ENCODE measurements at places on chromosomes 5 and 9.

DNA sequence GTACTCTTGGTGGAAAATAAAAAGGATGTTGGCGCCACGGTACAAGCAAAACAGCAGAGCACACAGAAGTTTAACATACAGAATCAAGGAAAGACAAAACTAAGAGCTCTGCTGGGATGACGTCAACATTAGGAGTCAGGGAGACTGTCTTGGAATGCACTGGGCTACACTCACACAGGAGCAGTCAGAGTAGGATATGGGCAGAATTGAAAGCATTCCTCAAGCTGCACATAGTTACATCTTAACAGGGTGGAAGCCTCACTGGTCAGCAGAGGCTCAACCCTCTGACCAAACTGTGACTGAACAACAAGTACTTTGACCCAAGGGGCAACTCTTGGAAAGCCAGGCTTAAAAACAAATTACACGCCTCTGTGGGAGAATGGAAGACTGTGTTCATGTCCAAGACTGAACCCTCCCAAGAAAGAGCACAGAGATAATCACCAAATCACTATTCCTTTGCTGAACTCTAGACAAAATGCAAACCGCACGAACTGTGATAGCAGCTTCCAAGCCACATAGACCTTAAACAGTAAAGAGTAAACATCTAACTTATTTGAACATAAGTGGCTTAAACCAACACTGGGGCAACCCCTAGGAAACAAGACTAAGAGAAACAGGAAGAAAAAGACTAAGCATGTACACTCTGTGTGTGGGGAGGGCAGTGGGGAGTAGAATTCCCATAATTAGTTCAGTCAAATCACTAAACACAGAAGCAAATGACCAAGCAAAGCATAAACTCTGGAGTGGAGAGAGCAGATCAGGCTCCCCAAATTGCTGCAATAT lies 772.7 kb downstream of the PRELID2 start:
- no peaks in the 10 kb centered on the region for H3K27me3 ChIP-seq
- no peaks in the 10 kb centered on the region for H3K4me1 ChIP-seq
- H3K4me3 ChIP-seq, result no peak overlapping the region
- no peaks in the 10 kb centered on the region for H3K36me3 ChIP-seq
- no peak overlapping the region for H3K27ac ChIP-seq

DNA sequence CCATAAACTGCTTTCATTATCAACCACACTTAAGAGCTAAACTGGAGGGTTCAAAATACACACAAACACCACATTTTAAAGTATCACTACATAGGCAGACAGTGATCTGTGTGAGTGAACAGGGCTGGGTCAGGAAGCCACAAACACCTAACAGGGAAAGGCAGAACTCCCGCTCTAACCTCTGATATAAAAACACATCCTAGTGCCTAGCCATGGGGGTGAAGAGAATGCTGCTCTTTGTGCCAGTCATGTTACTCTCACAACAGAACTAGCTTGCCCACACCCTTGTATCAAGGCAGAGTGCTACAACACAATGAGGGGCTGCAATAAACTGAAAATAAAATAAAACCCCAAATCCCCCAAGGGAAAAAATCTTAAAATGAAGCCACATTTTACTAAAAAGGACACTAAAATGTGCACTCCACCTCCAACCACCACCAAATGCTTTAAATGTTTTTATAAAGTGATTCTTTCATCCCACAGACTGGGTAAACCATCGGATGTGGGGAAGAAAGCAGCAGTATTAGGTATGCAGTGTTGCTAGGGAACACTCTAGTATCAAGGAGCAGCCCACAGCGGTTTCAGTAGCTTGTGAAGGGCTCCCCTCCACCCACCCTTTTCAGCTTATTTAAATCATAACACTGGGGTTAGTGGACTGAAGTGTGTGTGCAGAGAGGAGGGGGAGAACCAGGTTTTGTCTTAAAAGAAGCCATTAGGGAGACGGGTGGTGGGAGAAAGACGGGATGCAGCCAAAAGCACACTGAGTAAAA lies 64.5 kb downstream of the TMEM161B start:
- H3K27me3 ChIP-seq, result no peaks in the 10 kb centered on the region
- no peaks in the 10 kb centered on the region for H3K4me1 ChIP-seq
- H3K4me3 ChIP-seq, result no peak overlapping the region
- no peak overlapping the region for H3K27ac ChIP-seq
- H3K36me3 ChIP-seq, result no peaks in the 10 kb centered on the region

- no peak for DNase-seq
- H3K4me3 ChIP-seq, result peak overlapping the region; percentile 59
- no peaks in the 10 kb centered on the region for H3K27me3 ChIP-seq
- peaks cover 3% of the 10 kb centered on the region for H3K4me1 ChIP-seq
- H3K36me3 ChIP-seq, result no peaks in the 10 kb centered on the region
- peak overlapping the region; percentile 64 for H3K27ac ChIP-seq
Measured at GRCh38 chr9:83622433-83622938, 457 bp upstream of the IDNK start.

DNA sequence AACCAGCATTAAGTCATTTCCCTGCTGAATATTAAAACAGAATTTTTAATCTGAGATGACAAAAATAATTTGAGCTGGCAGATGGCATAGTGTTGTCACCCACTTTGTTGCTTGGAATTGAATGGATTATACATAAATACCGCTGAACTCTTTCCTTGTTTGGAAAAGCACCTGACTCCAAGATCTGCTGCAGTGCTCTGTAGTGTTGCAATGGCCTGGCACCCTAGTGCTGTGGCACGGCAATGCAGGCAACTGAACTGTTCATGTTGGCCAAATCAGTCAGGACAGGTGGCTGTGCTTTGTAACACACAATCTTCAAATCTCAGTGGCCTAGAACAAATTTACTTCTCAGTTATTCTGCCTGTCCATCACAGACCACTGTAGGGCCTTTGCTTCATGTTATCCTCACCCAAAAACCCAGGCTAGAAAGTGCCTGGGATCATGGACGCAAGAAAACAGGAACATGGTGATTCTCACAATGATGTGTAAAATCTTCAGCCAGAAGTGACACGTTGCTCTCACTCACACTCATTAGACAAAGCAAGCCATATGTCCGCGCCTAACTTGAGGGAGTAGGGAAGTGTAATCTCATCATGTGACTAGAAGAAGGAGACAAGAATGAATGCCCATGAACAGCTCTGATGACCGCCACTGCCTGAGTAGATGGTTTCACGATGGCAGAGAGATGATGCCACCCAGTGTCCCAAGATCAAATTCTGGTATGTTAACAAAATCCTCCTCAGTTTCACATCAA lies 191.9 kb upstream of the PUM3 start:
- no peak overlapping the region for H3K27ac ChIP-seq
- H3K4me1 ChIP-seq, result no peaks in the 10 kb centered on the region
- H3K27me3 ChIP-seq, result no peaks in the 10 kb centered on the region

GRCh38 chr5:119322312-119322947 lies 33.4 kb upstream of the TNFAIP8 start:
- no peak for DNase-seq
- peaks cover 7% of the 10 kb centered on the region for H3K4me1 ChIP-seq
- no peak overlapping the region for H3K4me3 ChIP-seq

DNA sequence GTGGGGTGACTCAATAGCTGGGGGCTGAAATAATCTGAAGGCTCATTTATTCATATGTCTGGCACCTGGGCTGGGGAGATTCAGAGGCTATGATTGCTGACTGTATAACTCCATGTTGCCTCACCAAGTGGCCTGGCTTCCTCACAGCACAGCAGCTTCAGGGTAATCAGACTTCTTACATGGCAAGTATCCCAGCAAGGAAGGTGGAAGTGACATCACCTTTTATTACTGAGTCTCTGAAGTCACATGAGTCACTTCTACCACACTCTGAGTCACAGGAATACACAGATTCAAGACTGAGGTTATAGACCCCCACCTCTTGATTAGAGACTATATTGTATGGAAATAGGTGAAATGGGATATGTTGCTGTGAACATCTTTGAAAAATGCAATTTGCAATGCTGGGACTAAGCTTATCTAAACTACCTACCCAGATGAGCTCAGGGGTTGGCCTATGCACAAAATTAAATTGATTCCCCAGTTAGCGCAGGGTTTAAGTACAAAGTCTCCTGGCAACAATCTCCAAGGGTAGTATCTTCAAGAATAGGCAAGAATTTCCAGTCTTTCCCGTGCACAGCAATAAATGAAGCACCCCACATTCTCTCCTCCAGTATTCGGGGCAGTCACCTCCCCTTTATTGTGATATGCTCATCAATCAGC lies 553.1 kb downstream of the LRRC70 start:
- no peak overlapping the region for H3K27ac ChIP-seq
- DNase-seq, result peak; percentile 73
- no peaks in the 10 kb centered on the region for H3K4me1 ChIP-seq
- no peaks in the 10 kb centered on the region for H3K27me3 ChIP-seq
- no peaks in the 10 kb centered on the region for H3K36me3 ChIP-seq
- H3K4me3 ChIP-seq, result no peak overlapping the region

DNA sequence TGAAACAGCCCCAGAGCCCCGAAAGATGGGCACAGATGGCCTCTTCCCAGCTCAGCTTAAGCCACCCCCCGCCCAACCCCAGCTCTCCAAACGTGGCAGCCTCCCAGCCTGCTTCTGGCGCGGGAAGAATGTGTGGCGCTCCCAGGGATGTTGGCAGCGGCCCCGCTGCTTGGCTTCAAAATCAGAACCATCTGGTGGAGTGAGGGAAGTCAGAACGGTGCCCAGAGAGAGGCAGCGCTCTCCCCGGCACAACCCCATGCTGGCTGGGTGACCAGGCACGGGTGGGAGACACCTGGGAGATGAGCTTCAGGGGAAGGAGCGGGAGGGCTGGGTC lies 72.7 kb upstream of the ORM1 start:
- no peak overlapping the region for H3K4me3 ChIP-seq
- peaks cover 10% of the 10 kb centered on the region for H3K4me1 ChIP-seq
- no peaks in the 10 kb centered on the region for H3K36me3 ChIP-seq
- DNase-seq, result peak; percentile 86
- no peaks in the 10 kb centered on the region for H3K27me3 ChIP-seq

- peak; percentile 57 for DNase-seq
- no peaks in the 10 kb centered on the region for H3K36me3 ChIP-seq
- no peak overlapping the region for H3K4me3 ChIP-seq
- no peaks in the 10 kb centered on the region for H3K4me1 ChIP-seq
- no peaks in the 10 kb centered on the region for H3K27me3 ChIP-seq
Measured at GRCh38 chr9:81522716-81523551, 166.4 kb downstream of the TLE1 start.

DNA sequence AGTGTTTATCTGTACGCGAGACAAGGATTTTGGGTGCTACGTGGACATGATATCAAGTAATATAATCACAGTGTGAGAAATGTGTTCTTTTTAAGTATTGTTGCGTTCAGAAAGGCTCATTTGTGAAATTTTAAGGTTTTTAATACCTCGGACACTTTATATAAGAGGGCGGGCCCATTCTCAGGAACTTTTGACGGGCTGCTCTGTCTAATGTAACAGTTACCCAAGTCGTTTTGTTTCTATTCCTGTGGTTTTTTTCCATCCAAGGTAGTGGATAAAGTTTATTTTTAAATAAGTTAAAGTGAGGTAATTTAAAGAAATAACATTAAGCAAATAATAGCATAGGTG lies 525 bp downstream of the SRP19 start:
- no peaks in the 10 kb centered on the region for H3K27me3 ChIP-seq
- DNase-seq, result no peak
- H3K36me3 ChIP-seq, result peaks cover 2% of the 10 kb centered on the region
- H3K4me3 ChIP-seq, result peak overlapping the region; percentile 98

DNA sequence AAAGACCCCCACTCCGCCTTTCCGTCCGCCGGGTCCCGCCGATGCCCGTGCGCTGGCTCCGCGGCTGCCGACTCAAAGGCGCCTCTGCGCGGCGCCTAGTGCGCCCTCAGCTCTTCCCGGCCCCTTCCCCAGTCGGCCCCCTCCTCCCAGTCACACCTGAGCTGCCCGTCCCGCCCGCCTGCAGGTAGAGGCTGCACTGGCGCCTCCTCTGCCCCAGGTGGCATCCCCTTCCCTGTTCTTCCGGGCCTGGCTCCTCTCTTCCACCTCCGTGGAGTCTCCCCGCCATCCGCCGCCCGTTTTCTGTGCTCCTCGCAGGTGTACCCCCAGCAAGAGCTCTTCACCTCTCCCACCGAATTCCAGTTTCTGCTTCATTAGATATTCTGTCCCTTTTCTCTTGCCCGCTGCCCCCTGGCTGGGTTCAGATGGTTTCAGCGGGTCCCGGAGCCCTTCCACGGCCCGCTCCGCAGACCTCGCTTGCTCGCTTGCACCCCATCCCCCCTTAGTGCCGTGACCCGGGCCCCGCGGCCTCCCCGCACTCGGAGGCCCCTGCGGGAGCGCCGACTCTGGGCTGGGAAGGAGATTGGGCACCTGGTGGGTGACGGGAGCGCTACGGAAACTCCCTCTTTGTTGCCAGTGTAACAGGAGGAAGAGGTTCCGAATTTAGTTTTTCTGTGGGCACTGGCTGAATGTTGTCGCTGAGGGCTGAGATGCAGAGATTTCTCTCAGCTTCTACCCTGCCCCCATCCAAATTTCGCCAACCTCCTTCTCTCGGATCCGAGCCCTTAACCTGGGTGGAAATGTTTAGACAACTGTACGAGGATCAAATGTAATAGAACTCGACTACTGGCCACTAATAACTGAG lies 809 bp downstream of the SLC44A1 start:
- H3K36me3 ChIP-seq, result no peaks in the 10 kb centered on the region
- H3K4me3 ChIP-seq, result peak overlapping the region; percentile 78
- no peaks in the 10 kb centered on the region for H3K27me3 ChIP-seq
- H3K4me1 ChIP-seq, result no peaks in the 10 kb centered on the region

DNA sequence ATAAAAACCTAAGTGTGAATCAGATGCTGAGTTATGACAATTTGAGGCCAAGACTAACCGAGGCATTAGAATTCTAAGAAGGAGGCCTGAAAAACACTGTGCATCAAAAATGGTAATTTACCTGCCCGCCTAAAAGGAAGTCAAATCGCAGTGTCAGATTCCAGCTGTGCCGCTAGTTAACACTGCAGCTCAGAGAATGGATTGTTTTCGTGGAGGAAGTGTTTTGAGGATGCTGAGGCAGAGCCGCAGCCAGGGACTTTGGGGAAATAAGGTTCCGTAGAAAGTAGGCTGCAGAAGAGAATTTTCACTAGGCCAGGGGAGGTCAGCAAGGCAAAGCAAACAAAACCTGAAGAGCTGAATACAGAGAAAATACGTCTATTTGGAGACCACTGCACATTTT lies 226.4 kb upstream of the ISL1 start:
- no peaks in the 10 kb centered on the region for H3K36me3 ChIP-seq
- H3K27me3 ChIP-seq, result no peaks in the 10 kb centered on the region
- no peak for DNase-seq
- H3K4me1 ChIP-seq, result no peaks in the 10 kb centered on the region
- H3K27ac ChIP-seq, result no peak overlapping the region

GRCh38 chr5:102040326-102040725 lies 255.8 kb downstream of the SLCO4C1 start:
- no peaks in the 10 kb centered on the region for H3K36me3 ChIP-seq
- H3K4me1 ChIP-seq, result no peaks in the 10 kb centered on the region
- H3K27me3 ChIP-seq, result no peaks in the 10 kb centered on the region
- no peak overlapping the region for H3K27ac ChIP-seq
- no peak for DNase-seq
- no peak overlapping the region for H3K4me3 ChIP-seq
